MM.1S (cell line): ENCODE measurements at places on chromosomes 12 and 14.

- no peak for DNase-seq
Measured at GRCh38 chr12:107661830-107662229, 23.8 kb upstream of the PWP1 start.

DNA sequence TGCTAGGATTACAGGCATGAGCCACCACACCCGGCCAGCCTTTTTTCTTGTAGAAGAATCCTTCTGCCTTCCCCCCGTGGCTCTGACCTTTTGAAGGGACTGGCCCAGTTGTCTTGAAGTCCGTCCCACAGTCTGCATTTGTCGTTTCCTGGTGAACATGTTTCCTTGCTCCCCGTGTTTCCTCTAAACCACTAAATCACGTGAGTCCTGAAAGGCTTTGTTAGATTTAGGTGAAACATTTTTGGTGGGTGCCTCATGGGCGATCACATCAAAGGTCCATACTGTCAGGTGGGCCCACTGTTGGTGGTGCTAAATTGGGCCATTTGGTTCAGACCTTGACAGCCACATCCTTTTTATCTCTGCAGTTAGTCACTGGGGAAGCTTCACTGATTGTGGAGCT lies 26.3 kb downstream of the MLXIP start:
- DNase-seq, result no peak

DNA sequence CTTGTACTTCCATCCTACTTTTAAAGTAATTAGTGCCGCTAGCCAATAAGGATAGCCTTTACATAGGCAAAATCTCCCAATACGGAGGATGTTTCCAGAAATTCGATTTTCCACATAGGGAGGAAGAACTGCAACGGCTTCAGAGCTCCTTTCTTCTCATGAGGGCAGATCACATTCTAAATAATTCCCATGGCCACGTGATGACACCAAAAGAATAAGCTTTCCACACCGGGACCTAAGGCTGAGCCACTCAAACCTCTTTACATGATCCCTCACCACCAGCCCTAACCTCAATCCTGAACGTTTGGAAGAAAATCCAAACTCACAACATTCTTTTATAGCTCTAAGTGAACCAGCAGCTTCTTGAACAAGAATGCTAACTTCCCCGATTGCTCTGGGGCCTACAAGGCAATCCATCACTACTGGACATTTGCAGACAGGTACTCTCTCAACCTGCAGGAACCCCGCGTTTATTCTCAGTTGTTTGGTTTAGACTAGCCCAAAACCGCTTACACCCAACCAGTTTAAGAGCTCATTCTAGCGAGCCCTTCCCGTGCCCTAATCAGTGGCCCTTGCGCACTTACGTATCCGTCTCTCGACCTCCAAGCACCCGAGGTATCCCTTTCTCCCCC lies 884 bp downstream of the CAPRIN2 start:
- DNase-seq, result peak; percentile 43

DNA sequence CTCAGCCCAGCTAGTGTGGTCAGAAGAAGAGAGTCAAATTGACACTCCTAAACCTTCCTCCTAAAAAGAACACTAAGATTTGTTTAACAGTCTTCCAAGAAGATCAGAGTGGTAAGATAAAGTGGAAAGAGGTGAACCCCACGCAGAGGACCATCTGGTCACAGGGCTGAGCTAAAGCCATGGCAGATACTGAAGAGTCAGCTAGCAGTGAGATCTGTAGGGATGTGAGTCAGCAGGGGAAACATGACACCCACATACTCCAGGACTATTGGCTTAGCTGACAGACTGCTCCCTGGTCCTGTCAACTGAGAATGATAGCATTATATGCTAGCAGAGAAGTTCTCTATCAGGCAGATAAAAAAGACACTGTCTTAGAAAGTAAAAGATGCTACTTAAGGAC lies 269.4 kb upstream of the ALG10 start:
- no peak for DNase-seq

DNA sequence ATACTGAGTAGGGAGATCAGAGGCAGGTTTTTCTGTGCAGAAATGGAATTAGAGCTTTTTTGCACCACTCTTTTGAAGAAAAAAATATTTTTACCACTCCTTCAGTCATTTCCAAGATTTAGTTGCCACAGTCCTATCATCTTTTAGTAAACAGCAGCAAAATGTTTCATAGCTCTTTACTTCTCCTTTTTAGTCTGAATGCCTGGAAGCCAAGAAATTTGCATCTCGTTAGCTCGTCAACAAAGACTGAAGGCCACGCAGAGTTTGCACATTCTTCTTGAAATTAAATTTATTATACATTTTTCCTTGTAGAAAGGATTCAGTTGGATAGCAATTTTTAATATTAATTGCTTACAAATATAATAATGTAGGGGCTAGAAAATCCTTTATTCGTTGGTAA lies 544.5 kb upstream of the ATP2B1 start:
- peak; percentile 21 for DNase-seq

- DNase-seq, result no peak
Measured at GRCh38 chr14:70802379-70802778, 6.9 kb downstream of the MAP3K9 start.

DNA sequence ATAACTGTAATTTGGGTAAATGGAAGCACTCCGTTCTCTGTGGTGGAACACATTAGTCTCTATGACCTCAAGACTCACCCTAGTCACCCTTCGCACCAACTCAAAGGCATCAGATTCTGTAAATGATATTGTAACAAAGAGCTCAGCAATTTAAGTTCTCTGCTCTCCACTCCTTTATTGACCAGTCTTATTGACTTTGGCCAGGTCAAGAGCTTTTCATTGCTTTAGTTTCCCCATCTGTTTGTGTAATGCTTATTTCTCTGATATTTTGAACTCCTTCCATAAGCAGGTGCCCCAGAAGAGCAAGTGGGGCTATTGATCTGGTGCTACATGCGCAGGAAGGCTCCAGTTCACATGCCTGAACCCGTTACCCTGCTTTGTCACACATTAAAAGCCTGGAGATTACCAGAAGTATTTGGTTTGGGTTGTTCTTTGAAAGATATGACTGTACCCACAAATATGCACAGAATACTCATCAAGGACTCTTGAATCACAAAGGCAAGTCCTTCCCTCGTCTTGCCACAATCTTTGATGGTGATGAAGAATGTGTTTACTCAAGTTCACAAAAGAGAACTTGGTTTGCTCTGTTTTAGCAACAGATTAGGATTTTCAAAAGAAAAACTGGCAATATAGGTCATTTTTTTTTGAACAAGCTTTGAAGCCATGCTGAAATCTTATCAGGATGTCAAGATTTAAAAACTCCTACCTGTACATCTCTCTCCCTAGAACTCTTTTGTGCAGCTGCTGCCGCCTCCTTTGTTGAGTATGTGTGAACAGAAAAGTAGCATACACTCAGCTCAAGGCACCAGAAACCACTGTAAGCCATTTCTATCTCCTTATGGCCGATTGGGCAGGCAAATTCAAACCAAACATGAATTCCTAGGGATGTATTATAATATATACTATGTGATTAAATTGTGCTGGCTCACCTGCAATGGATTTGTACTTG lies 193.9 kb downstream of the BCAT1 start:
- no peak for DNase-seq

GRCh38 chr14:90658541-90658967 lies 157.7 kb downstream of the TTC7B start:
- DNase-seq, result no peak

DNA sequence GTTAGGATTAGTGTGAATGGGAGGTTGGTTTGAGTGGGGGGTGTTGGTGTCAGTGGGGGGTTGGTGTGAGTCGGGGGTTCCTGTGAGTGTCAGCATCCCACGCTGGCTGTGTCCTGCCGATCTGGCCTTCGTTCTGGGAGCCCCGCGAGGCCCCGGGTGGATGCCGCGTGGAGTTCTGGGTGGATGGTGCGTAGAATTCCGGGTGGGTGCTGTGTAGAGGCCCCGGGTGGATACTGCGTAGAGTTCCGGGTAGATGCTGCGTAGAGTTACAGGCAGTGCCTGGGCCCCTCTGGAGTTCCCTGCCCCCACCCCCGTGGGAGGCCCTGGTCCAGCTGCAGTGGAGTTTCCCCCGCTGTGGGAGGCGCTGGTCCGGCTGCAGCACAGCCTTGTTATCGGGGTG lies 8.7 kb downstream of the NOC4L start:
- no peak for DNase-seq
